Activated CD4-positive, alpha-beta T cell treated with anti-CD3 and anti-CD28 coated beads, Interleukin-2, amount 10 ng/mL, durations not matched to agents 24 days and 14 days (primary cell): ENCODE measurements at places on chromosomes 12 and 14. TPM values are rescaled to one million over a fixed set of nuclear protein-coding genes. Genes with fewer than 3 reads are reported as not detected.
A peak's percentile ranks its signal among the peaks of the same experiment; 100 is the strongest.

The PRORP gene
- 35.6 and 41.1 TPM in 2 replicates for total RNA-seq

DNA sequence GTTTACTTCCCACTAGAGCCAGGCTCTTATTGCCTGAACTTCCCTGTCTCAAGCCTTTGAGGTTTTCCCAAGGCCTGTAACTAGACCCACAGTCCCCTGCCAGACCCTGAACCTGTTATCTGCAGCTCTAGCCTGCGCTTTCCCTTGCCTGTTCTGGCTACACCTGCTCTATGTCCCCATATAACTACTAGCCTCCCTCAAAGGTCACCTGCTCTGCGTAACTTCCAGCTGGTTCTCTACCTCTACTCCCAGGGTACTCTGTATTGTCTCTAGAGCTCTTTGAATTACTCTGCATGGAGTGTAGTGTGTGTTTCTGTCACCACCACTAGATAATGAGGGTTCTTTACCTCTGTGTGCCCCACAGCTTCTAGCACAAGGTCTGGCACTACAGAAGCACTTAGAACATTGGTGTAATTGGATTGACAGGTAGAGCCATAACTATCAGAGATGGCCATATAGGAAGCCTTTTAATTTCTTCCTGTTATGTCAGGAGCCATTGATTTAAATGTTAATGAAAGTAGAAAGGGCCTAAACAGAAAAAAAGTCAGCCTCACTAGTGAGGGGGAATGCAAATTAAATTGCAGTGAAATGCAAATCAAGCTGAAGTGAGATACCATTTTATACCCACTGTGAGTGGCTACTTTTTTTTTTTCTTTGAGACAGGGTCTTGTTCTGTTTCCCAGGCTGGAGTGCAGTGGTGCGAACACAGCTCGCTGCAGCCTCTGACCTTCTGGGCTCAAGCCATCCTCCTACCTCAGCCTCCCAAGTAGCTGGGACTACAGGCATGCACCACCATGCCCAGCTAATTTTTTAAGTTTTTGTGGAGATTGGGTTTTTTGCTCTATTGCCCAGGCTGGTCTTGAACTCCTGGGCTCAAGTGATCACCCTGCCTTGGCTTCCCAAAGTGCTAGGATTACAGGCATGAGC is 47.8 kb downstream of the EID3 start:
- DNase-seq, result no peak

DNA sequence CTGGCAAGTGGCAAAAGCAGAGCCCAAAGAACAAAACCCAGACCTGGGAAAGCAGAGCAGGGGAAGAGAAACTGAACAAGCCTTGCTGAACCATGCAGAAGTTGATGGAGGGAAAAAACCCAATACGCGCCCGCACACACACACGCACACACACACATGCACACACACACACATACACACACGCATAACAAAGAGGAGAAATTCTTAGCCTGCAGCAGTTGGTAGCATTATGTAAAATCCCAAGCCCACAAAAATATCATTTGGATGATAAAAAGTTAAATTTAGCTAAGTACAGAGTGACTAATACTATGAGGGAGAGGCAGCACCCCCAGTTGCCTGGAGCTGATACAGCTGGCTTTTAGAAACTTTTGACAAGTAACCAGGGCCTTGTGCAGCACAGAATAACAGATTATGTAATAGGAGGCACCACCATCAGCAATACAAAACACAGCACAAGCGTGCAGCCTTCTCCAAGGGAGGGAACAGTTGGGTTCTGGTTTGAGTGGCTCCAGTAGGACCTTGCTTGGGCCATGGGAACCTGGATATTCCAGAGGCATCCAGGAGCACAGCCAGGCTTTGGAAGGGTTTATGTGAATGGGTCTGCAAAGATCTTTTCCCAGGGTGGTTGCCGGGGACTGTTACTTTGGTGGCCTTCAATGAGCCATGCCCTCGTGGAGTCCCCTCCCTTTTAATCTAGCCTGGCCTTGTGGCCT is 35.3 kb downstream of the PITPNM2 start:
- peak; percentile 69 for DNase-seq

The KRR1 gene
- 134 and 141 TPM in 2 replicates for total RNA-seq

The INHBC gene
- 0.12 TPM in 1 of 2 replicates, not detected in the other for total RNA-seq
